Upper lobe of right lung (tissue), 1 donor: ENCODE measurements at places on chromosomes 7 and 10. TPM values are rescaled to one million over a fixed set of nuclear protein-coding genes. Genes with fewer than 3 reads are reported as not detected.
A peak's percentile ranks its signal among the peaks of the same experiment; 100 is the strongest.

Gene AMPH
- total RNA-seq, result 0.58 TPM

Gene TAS2R5
- 2.2 TPM for total RNA-seq

Gene MINDY4
- total RNA-seq, result 20.1 TPM

Gene CNPY1
- not detected for total RNA-seq

Gene STEAP1
- total RNA-seq, result 5.7 TPM

Gene CRYGN
- not detected for total RNA-seq

Gene DPYSL4
- total RNA-seq, result 1.7 TPM

Gene FGF8
- total RNA-seq, result 1.2 TPM

- H3K4me3 ChIP-seq, result no peak overlapping the region
- DNase-seq, result no peak
- no peaks in the 10 kb centered on the region for H3K4me1 ChIP-seq
- no peaks in the 10 kb centered on the region for H3K27me3 ChIP-seq
Observed at GRCh38 chr7:19001854-19002253, 115.6 kb downstream of the TWIST1 start.

- H3K27me3 ChIP-seq, result no peaks in the 10 kb centered on the region
- no peak for DNase-seq
- H3K27ac ChIP-seq, result no peak overlapping the region
- no peaks in the 10 kb centered on the region for H3K36me3 ChIP-seq
- no peaks in the 10 kb centered on the region for H3K4me1 ChIP-seq
Observed at GRCh38 chr10:74363727-74364126, 212.7 kb downstream of the ADK start.

GRCh38 chr7:681551-682307 is 44.8 kb upstream of the DNAAF5 start:
- peak; percentile 11 for DNase-seq
- H3K36me3 ChIP-seq, result no peaks in the 10 kb centered on the region
- no peak overlapping the region for H3K27ac ChIP-seq
- H3K27me3 ChIP-seq, result no peaks in the 10 kb centered on the region
- H3K4me3 ChIP-seq, result no peak overlapping the region

DNA sequence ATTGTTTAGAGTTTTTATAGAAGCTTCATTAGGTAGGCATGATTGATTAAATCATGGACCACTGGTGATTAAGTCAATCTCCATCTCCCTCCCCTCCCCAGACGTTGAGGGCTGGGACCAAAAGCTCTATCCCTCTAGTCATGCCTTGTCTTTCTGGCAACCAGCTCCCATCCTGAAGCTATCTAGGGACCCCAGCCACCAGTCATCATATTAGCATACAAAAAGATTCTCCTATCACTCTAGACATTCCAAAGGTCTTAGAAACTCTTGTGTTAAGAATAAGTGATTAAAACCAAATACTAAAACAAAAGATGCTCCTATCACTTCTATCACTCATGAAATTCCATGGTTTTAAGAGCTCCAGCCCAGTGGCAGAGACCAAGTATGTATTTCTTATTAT is 178.2 kb downstream of the RAPGEF5 start:
- no peaks in the 10 kb centered on the region for H3K4me1 ChIP-seq
- H3K27me3 ChIP-seq, result no peaks in the 10 kb centered on the region
- H3K27ac ChIP-seq, result no peak overlapping the region

- H3K27me3 ChIP-seq, result no peaks in the 10 kb centered on the region
- peaks cover 3% of the 10 kb centered on the region for H3K36me3 ChIP-seq
- H3K27ac ChIP-seq, result no peak overlapping the region
- H3K4me3 ChIP-seq, result no peak overlapping the region
Observed at GRCh38 chr7:2662273-2663120, 25.5 kb upstream of the AMZ1 start.

DNA sequence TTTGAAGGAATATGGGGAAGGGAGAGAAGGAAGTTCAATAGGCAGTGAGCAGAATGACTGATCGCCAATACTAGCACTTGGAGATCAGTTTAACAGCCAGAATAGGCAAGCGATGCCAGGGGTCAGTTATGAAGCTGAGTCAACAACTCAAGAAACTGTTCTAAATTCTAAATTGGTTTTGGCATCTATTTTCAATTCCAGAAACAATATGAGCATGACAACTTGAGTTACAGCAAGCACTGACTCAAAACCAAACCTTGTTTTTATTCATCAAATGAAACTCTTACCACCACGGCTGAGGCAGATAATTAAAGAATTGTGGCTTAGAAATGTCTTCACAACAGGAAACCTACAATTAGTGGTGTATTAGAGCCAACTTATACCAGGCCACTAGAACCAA is 180.5 kb upstream of the ASAH2 start:
- peaks cover 11% of the 10 kb centered on the region for H3K4me1 ChIP-seq
- peak overlapping the region; percentile 64 for H3K27ac ChIP-seq
- no peak for DNase-seq
- no peaks in the 10 kb centered on the region for H3K36me3 ChIP-seq

GRCh38 chr10:101322266-101323108 is 31.5 kb upstream of the BTRC start:
- no peak overlapping the region for H3K4me3 ChIP-seq
- no peaks in the 10 kb centered on the region for H3K36me3 ChIP-seq
- peaks cover 12% of the 10 kb centered on the region for H3K27me3 ChIP-seq
- no peaks in the 10 kb centered on the region for H3K4me1 ChIP-seq

GRCh38 chr10:30742471-30742870 is 112.9 kb upstream of the LYZL2 start:
- peaks cover 3% of the 10 kb centered on the region for H3K4me1 ChIP-seq
- H3K36me3 ChIP-seq, result no peaks in the 10 kb centered on the region
- no peak overlapping the region for H3K4me3 ChIP-seq
- no peak for DNase-seq
- no peaks in the 10 kb centered on the region for H3K27me3 ChIP-seq
- H3K27ac ChIP-seq, result no peak overlapping the region

- DNase-seq, result no peak
- no peaks in the 10 kb centered on the region for H3K4me1 ChIP-seq
- peak overlapping the region; percentile 11 for H3K4me3 ChIP-seq
- H3K36me3 ChIP-seq, result no peaks in the 10 kb centered on the region
- no peak overlapping the region for H3K27ac ChIP-seq
Observed at GRCh38 chr7:22549667-22550513, 49.9 kb upstream of the STEAP1B start.

GRCh38 chr10:124447751-124448466 is 1.9 kb downstream of the NKX1-2 start:
- no peak for DNase-seq
- peaks cover 10% of the 10 kb centered on the region for H3K4me1 ChIP-seq
- peaks cover 86% of the 10 kb centered on the region for H3K27me3 ChIP-seq
- no peak overlapping the region for H3K4me3 ChIP-seq

DNA sequence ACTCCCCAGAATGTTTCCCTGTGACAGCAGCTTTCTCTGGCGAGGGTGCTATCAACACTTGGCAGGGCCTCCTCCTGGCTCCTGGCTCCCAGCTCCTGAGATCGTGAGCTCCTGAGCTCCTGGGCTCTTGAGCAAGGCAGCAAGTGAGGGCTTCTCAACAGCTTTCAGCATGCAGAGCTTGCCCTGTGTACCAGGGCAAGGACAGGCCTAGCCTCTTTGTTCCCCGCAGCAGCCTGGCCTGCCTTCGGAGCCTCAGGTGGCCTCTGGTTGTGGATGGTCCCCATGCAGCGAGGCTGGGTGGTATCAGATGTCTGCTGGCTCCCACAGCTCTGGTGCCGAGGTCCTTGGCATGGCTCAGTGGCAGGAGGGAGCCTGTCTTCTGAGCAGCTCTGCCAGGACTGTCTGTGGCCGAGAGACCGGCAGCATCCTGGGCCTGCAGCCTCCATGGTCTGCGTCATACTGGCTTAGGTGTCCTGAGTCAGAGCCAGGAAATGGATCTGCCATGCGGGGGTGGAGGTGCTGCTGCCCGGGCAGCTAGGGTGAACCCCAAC is 44.2 kb downstream of the ZMIZ1 start:
- peaks cover 9% of the 10 kb centered on the region for H3K36me3 ChIP-seq
- no peaks in the 10 kb centered on the region for H3K27me3 ChIP-seq
- no peak for DNase-seq
- H3K4me1 ChIP-seq, result peaks cover 61% of the 10 kb centered on the region
- no peak overlapping the region for H3K4me3 ChIP-seq
- peak overlapping the region; percentile 65 for H3K27ac ChIP-seq

- no peak for DNase-seq
- H3K36me3 ChIP-seq, result no peaks in the 10 kb centered on the region
- no peak overlapping the region for H3K4me3 ChIP-seq
- no peaks in the 10 kb centered on the region for H3K4me1 ChIP-seq
Observed at GRCh38 chr7:84393786-84394185, 199.2 kb upstream of the SEMA3A start.

GRCh38 chr10:24519950-24520349 is 203.7 kb downstream of the ARHGAP21 start:
- no peaks in the 10 kb centered on the region for H3K27me3 ChIP-seq
- DNase-seq, result no peak
- no peaks in the 10 kb centered on the region for H3K4me1 ChIP-seq
- no peak overlapping the region for H3K4me3 ChIP-seq
- H3K36me3 ChIP-seq, result no peaks in the 10 kb centered on the region
